ENCODE measurements at places on chromosomes 11 and 22. TPM values are rescaled to one million over a fixed set of nuclear protein-coding genes. Genes with fewer than 3 reads are reported as not detected.

DNA sequence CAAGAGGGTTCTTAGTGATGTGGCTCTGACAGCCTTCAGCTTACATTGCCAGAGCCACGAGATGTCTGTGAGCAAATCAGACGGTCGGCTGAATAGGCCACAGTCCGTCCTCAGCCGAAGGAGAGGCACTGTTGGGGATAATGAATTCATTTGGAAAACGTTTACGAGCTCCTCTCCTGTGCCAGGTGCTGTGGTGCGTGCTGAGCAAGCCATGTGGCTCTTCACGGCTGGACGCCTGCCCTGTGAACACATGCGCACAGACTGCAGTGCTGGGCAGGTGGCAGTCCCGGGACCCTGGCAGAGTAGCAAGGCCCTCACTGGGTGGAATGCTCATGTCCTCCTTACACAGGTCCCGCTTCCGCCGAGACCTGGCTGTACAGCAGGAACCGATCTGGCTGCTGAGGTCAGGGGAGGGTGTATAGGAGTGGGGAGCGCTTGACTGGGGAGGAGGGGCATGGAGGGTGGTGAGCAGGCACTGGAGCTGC is 6.8 kb downstream of the TBC1D22A start:
- DNase-seq = no peak

The KIAA1671 gene
- polyA plus RNA-seq = 34.8 TPM

The NNMT gene
- 58.6 TPM for polyA plus RNA-seq

- DNase-seq = no peak
These were observed 811.5 kb upstream of the ANO3 start for GRCh38 chr11:25520459-25520858.

- no peak for DNase-seq
These were observed 2.4 kb upstream of the KAT5 start for GRCh38 chr11:65709661-65710060.

GRCh38 chr11:112579282-112579681 is 318.6 kb upstream of the PLET1 start:
- DNase-seq = no peak

The LRRC74B gene
- polyA plus RNA-seq = 0.18 TPM

DNA sequence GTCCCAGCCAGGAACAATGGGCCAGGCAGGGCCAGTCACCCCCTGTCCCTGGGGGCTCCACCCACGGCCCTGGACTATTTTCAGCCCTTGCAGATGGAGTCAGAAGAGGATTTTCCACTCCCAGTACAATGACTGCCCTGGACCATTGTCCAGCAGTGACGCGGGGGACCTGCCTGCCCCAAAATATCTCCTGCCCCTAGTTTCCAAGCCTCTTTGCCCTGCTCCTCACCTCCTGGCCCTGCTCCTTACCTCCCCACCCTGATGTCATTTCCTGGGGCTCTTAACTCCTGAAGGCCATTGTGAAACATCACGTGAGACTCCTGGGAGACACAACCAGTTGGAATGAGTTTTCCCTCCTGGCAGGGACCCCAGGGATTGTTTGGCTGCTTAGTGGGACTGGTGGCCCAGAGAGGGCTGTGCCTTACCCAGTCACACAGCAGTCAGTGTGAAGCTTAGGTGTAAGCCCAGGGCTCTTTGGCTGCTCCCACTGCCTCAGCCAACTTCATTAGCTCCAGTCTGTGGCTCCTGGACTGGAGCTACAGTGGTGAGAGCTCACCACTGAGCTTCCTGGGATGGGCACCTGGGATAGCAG is 22.2 kb downstream of the P2RY2 start:
- DNase-seq = no peak

DNA sequence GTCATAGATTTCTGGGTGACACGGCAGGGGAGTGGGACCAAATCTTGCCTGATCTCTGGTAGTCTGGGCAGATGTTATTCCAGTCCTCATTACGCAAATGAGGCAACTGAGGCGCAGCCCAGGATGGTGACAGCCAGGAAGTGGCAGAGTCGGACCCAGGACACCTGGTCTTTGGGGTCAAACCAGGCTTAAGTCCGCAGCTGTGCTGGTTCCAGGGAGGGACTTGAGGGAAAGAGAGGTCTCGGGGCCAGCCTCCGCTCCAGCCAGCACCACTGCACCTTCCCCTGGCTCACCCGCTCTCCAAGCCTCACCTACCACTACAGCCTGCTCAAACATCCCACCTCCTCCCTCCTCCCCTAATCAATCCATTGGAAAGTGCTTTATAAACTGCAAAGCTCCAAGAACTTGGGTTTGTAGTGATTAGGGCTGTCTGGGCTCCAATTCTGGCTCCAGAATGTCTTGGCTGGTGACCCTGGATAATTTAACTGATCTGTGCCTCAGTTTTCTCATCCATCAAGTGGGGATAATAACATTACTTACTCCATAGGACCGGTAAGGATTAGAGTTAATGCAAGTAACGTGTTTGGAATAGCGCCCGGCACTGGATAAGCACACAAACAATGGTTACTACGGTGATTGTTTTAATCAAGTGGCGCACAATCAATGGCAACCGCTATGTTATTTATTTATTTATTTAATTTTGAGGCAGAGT is 526 bp upstream of the PNPLA5 start:
- DNase-seq = no peak

The SLC29A2 gene
- polyA plus RNA-seq = 32.1 TPM

DNA sequence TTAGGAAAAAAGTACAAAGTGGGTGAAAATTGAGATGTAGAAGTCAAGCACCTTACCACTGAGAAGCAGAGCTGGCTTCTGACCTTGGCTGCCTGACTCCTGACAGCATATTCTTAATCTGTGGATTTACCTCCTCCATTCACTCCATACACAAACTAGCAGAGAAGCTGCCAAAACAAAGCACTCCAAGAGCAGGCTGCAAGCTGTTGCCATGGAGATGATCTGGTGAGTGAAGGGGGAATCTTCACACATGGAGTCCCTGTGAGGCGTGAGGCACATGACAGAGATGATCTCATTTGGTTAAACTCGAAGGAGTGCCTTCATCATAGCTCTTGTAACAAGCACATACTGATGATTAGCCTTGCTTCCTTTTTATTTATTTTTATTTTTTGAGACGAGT is 16.1 kb downstream of the COMMD9 start:
- DNase-seq = no peak

The KDM2A gene
- polyA plus RNA-seq = 51.6 TPM

The MAPK8IP2 gene
- polyA plus RNA-seq = 0.51 TPM

DNA sequence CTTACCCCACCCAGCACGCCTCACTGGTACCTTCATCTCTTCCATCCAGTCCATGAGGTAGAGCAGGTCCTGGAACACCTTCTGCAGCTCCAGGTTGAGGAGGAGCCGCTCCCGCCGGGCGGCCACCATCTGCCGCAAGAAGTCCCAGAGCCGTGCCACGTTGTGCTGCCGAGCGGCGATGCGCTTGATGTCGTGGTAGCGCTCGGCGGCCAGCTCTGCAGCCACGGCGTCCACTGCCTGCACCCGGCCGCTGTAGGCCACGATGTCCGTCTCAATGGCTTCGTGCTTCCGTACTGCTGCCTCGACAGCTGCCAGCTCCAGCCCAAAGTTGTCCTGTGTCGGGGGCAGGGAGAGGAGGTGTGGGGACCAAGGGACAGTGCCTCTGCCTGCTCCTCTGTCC is 21.5 kb downstream of the SPTBN2 start:
- no peak for DNase-seq

GRCh38 chr11:122963961-122964360 is 17.7 kb downstream of the BSX start:
- DNase-seq = no peak

DNA sequence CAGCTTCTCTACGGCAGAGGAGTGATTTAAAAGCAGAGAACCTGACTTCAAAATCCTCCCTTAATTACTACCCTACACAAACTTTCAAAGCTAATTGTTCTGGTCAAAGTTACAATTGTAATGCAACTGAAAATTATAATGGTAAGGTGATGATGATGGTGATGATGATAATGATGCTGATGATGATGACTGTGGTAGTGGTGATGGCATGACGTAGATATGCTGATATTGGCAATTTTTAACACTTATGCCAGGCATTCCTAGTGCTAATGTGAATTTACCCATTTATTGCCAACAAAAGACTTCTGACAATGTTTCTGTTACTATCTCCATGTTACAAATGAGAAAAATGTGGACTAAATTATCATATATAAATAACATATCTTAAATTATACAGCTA is 1831.1 kb downstream of the LRRC4C start:
- DNase-seq = no peak

The OR51Q1 gene
- not detected for polyA plus RNA-seq

GRCh38 chr22:49380828-49381114 is 446.9 kb downstream of the BRD1 start:
- DNase-seq = no peak

The TMPRSS4 gene
- 0.10 TPM for polyA plus RNA-seq

DNA sequence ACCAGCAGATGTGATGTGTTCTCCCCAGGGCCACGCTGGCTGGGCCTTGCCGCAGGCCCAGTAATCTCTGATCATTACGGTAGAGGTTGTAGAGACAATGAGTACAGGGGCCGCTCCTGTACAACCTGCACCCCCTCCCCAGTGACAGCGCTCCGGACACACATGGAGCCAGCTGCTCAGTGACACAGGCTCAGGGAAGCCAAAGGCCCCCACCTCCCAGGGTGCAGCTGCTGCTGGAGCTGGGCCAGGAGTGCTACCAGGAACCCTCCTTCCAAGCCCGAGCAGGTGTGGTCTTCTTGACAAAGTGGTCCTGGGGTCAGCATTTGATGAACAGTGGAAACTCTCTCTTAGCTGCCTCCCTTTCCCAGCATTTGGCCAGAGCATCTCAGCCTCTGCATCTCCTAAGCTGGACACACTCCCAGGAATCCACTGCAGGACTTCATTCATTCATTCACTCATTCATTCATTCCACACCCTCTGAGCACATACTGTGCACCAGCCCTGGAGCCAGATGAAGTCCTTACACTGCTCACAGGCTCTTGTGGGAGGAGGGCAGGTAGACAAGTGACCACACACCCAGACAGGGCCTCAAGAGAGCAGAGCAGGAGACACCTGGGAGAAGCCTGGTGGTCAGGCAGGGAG is 49.6 kb upstream of the MPEG1 start:
- DNase-seq = no peak

The MED15 gene
- 43.9 TPM for polyA plus RNA-seq

The ASCL2 gene
- 0.10 TPM for polyA plus RNA-seq

DNA sequence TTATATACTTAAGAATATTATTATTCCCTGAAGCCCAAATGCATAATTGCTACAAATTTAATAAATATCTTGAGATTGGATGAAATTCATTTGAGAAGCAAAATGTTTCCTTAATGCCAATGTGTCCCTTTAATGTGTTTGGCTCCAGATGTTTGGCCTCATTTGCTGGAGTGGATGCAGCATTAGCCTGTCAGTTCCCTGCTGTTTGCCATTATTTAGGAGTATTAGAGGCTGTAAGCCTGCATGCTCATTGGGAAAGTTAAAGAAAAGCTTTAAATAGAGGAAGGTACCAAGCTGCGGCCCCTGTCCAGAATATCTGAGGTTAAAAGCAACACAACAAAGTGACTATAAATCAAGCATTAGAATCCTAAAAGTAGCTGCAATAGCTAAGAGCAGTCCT is 54.8 kb upstream of the PITPNB start:
- DNase-seq = no peak

The CCDC188 gene
- polyA plus RNA-seq = 2.2 TPM

DNA sequence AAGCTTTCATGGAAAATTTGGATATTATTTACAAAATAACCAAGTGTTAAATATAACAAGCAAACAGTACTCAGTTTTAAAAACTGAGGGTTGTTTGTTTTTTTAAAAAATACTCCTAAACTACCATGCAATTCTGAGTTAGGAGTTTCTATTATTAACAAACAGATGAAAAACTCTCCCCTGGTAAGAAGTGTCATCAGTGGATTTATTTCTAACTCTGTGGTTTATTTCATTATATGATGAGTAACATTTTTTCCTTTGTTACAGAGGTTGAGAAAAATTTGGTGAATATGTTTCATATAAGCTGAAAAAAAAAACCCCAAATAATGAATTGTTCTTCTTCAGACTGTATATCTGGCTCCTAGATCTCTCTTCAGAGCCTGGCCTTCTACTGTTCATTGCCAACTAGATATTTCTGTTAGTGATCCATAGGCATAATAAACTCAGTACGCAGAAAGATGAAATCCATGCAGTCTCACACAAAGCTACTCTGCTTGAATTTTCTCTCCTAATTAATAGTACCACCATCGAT is 29.4 kb upstream of the PDE3B start:
- no peak for DNase-seq

The CTSC gene
- polyA plus RNA-seq = 26.1 TPM

DNA sequence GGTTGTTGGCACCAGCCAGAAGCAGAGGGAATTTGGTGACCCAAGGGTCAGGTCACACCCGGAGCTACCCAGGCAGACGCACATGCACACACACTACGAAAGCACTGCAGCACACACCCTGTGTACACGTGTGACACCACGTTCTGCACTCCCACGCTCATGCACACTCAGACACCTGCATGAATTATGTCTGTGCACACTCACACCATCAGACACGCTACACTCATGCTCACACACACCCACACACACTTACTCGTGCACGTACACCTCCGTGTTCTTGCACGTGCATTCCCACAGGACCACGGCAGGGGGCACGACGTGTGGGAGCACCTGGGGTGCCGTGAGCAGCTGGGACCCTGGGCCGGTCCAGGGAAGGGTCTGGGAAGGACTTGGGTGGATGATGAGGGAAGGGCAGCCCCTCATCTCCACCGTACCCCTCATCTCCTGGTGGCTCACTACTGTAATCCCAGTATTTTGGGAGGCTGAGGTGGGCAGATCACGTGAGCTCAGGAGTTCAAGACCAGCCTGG is 20.8 kb upstream of the GAL start:
- no peak for DNase-seq
